ENCODE measurements at places on chromosomes 3 and 15.

GRCh38 chr15:39459548-39459947, 121.3 kb upstream of the THBS1 start:
- DNase-seq = no peak

- no peak for DNase-seq
These were observed 97.8 kb downstream of the SST start for GRCh38 chr3:187572441-187572840.

DNA sequence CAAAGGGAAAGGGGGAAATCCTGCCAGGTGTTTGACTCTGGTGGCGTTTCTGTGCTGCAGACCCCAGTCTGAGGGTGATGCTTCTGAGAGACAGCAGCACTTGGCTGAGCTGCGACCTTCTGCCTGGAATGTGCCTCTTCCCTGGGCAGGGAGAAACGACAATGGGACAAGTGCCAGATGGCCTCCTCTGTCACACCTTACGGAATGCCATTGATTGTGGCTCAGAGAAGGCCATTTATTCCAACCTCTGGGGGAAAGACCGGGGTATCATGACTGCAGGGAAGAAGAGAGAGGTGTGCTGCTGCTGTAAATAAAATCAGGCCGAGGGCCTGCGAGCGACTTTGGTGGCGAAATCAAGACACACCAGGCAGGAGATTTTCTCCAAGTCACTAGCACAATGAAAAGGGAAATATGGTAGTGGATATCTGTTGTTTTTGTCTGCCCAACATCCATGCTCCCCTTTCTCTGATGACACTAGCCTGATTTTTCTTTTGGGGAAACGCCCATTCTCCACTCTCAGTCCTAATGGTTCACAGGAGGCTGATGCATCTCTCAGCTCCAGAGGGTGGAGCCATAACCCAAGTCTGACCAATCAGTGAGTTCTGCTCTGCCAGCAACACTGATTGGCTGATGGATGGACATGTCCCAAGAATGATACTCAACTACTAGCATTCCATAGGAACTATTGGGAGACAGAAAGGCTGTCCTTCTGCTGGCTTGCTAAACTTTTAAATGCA, 336.1 kb downstream of the FOXP1 start:
- DNase-seq = no peak

- DNase-seq = no peak
These were observed 236.9 kb downstream of the NTRK3 start for GRCh38 chr15:88019656-88020055.

DNA sequence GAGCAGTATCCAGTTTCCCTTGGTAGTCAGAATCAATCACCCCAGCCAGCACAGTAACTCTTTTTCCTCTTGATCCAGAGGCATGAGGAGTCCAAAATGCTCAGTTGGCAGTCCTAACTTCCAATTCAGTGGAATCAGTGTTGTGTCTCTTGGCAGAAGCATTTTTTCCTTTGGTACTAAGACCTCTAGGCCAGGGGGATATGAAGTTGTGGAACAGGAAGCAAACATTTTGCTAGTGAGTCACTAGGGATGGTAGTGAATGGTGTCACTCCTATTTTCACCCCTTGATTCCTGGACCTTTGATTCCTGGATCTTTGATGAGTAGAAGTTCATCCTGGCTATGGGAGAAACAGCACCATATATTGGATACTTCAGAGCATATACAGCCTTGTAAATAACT, 70.5 kb upstream of the ALDH1A3 start:
- no peak for DNase-seq

All from stimulated activated CD8-positive, alpha-beta memory T cell treated with anti-CD3 and anti-CD28 coated beads, Interleukin-15, amount 100 ng/mL, for 1 hour (primary cell).